Fibroblast of skin of left quadriceps (primary cell): ENCODE measurements at places on chromosomes 6 and 20.

GRCh38 chr20:37525810-37526209, 1.9 kb downstream of the BLCAP start:
- DNase-seq, result no peak

GRCh38 chr6:107730106-107730505, 94.0 kb downstream of the SCML4 start:
- no peak for DNase-seq

DNA sequence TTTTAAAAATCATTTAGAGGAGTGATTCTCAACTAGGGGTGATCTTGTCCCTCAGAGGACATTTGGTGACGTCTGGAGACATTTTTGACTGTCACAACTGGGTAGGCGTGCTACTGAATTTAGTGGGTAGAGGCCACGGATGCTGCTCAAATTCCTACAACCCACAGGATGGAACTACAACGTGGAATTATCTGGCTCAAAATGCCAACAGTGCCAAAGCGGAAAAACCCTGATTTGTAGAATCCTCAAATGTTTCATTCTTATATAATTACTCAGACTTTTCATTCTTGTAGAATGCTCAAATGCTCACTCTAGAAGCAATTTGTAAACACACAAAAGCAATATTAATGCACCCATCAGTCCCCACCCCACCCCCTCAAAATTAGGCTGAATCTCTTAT, 229.8 kb downstream of the ZMYND8 start:
- peak; percentile 37 for DNase-seq

DNA sequence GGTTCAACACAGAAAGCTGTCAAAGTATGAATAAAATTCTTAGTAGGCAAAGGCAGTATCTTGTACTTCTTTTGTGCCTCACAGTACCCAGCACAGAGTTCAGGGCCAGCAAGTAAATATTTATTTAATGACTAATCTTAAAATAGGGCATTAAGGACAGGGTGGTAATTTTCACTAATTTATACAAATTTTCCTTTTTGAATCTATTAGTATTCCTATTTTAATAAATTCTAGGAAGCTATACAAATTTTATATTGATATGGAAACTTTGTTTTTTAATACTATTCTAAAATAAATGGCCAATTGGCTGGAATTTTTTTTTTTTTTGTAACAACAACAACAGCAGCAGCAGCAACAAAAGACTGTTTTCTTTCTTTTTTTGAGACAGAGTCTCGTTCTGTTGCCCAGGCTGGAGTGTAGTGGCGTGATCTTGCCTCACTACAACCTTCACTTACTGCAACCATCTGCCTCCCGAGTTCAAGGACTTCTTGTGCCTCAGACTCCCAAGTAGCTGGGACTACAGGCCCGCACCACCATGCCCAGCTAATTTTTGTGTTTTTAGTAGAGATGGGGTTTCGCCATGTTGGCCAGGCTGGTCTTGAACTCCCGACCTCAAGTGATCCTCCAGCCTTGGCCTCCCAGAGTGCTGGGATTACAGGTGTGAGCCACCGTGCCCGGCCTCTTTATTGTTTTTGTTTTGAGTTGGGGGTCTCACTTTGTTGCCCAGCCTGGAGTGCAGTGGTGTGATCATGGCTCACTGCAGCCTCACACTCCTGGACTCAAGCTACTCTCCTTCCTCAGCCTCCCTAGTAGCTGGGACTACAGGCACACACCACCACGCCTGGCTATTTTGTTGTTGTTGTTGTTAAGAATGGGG, 85.2 kb downstream of the FKBP5 start:
- DNase-seq, result no peak

GRCh38 chr20:37726971-37727956, 33.4 kb downstream of the CTNNBL1 start:
- DNase-seq, result no peak

DNA sequence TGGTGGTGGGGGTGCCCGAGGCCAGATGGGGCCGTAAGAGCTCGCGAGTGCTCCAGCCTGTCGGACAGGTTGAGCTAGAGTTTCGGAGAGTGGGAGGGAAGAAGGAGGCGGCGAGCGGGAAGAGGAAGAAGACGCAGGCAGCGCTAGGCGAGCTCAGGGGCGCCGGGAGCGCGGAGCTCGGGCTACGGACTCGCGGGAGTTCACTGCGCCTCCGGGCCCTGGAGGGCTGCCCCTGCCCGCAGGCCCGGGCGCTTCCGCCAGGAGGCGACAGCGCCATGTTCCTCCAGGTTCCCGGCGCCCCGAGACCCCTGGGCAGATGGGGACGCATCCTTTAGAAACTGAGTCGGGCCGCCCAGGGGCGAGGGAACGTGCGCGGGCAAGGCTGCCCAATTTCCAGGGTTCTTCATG, 984 bp downstream of the TFAP2C start:
- peak; percentile 61 for DNase-seq

DNA sequence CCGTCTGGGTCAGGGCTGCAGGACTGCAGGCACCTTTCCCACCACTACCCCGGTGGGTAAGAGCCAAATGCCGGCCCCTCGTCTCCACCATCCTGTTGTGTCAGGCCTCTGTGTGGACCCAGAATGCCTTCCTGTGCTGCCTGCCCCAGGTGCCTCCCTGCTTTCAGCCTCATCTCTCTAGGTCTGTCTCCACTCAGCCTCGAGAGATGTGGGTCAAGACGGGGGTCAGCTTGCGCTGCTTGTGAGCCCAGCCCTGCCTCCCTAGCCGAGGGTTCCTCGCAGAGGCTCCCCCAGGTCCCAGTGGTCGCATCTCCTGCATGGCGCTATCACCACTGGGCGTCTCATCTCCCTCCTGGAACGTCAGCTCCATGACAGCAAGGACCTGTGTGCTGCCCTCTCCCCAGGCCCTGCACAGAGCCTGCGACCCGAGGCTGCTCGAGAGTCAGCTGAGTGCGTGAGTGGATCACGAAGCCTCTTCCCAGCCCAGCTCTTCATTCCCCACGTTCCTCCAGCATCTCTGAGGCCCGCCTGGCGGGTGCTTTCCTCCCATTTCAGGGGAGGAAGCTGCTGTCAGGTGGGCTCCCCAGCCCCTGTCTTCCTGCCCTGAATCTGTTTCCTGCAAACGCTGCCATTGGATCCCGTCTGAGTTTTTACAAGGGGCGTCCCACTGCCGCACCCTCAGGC, 38.7 kb upstream of the ZBP1 start:
- no peak for DNase-seq

GRCh38 chr20:8964959-8965562, 103.8 kb upstream of the PLCB4 start:
- no peak for DNase-seq

DNA sequence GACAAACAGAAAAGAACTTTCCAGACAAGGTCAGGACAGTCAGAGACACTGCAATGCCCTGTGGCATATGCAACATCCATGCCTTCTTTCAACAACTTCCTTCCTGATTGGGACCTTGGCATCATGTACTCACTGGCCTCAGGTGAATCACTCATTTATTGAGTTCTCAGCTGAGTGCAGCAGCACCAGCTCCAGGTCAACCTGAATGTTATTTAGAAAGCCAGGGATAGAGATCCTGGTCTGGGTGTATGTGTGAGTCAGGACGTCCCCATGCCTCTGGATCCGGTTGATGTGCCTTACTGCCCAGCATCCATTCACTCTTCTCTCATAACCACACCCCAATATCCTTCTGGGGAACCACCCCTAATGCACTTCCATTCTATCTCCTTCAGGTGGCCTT, 54.4 kb downstream of the SNRNP48 start:
- no peak for DNase-seq

DNA sequence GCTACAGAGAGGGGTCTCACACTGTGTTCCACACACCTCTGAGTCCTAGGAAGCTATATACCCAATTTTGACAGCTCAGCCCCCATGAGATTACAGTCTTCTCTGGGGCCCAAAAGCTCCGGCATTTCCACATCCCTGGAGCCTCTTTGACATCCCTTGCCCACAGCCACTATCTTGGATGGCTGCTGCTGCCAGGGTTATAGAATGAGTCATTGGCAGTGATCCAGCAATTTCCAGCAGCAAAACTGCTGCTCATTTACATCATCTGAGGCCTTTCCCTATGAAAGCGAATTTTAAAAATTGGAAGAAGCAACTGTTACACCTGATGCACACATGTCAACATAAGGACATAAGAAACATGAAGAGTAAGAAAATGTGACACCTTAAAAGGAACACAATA, 590.7 kb downstream of the MEI4 start:
- DNase-seq, result no peak

GRCh38 chr6:39420300-39421265, 98.1 kb upstream of the KCNK16 start:
- no peak for DNase-seq

DNA sequence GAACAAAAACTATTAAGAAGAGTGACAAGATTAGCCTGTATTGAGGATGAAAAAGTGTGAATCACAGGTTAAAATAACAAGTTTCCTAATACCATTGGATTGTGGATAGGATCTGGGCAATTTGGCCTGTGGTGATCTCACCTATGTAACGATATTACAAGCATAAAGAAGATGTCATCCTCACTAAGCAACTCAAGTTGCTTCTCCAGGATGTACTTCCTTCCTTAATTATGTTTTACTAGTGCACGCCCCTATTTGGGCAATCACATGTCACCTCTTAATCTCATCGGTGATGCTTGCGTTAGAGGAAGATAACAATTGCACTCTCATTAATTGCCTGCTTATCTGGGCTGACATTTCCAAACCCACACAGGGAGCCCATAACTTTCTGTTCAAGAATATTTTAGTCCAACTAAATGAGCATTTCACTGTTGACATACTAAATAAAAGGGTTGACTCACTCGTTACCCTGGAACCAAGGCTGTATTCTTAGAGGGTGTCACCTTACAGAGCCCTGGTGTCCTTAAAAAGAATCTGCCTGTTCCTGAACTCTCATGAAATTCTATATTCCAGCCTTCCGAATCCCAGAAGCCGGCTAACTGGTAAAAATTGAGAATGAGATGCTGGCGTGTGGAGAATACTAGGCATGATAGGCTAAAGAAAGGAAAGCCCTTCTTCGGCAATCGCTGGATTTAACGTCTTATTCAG, 88.2 kb upstream of the ATXN1 start:
- DNase-seq, result no peak
